A549 (cell line): ENCODE measurements at places on chromosomes 2 and 18.

DNA sequence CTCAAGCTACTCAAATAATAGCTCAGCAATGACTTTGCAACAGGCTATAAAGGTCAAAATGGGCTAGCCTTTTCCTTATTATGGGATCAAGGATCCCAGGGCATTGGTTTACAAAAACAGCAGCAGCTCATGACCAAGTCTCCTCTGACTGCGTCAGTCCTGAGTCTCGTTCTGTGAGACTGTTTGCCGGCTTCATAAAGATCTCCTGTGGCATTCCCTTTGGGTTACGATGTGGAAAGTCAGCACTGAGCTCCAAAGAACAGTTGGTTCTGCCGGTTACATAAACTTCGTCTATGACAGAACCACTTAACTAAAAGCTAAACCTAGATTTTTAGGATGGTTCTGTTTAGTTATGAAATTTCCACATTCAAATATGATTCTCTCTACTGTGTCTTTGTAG, 674.9 kb downstream of the ZEB2 start:
- no peak for DNase-seq

- no peak for DNase-seq
Observed at GRCh38 chr18:37414816-37415215, 150.8 kb downstream of the CELF4 start.

GRCh38 chr2:235709124-235709813, 215.4 kb downstream of the AGAP1 start:
- DNase-seq = peak; percentile 73

DNA sequence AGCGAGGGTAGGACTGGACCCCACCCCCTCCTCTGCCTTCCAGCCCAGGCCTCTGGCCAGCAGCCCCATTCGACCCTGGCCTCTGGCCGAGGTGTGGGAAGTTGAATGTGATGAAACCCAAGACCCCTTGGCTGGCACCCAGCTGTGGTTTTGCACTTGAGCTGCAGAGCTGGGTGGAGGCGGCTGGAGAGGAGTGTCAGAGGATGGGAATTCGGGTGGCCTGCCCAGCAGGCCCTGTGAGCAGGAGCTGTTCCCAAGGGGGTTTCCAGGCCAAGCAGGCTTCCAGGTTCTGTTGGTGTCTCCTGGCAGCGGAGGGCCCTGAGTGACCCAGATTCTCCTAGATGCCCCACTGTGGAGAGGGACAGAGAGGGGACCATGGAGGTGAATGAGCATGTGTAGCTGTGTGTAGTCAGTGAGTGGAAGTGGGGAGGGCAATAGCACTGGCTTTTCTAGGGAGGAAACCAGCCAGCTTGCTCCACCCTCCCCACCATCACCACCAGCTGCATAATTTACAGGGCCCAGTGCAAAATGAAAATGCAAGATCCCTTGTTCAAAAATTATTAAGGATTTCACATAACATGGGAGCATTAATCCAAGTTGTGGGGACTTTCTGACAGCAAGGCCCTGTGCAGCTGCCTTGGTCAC, 172.2 kb upstream of the HAAO start:
- no peak for DNase-seq

GRCh38 chr2:60447943-60448342, 105.5 kb downstream of the BCL11A start:
- no peak for DNase-seq

GRCh38 chr18:54267701-54268100, 1.6 kb upstream of the POLI start:
- no peak for DNase-seq

DNA sequence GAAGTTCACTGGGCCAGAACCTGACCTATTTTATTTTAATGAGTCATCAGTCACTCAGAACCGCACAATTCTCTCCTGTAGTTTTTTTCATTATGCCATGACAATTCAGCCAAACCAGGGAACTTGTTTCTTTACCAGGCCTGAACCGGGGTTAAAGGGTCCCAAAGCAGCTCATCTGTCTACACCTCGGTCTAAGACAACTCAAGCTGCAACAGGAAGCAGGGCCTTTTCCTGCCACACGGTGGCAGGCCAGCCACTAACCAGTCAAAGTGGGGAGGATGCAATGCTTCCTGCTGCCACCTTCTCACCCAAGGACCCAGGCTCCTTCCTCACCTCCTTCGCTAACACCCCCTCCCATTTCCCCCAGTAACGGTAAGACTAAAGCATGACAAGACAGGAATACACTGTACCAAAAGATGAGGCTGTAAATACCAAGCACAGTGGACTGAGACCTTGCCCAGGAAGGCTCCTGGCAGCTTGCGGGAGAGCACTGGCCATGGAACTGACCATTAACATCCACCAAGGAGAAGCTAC, 56.7 kb upstream of the ACKR3 start:
- DNase-seq = peak; percentile 47

DNA sequence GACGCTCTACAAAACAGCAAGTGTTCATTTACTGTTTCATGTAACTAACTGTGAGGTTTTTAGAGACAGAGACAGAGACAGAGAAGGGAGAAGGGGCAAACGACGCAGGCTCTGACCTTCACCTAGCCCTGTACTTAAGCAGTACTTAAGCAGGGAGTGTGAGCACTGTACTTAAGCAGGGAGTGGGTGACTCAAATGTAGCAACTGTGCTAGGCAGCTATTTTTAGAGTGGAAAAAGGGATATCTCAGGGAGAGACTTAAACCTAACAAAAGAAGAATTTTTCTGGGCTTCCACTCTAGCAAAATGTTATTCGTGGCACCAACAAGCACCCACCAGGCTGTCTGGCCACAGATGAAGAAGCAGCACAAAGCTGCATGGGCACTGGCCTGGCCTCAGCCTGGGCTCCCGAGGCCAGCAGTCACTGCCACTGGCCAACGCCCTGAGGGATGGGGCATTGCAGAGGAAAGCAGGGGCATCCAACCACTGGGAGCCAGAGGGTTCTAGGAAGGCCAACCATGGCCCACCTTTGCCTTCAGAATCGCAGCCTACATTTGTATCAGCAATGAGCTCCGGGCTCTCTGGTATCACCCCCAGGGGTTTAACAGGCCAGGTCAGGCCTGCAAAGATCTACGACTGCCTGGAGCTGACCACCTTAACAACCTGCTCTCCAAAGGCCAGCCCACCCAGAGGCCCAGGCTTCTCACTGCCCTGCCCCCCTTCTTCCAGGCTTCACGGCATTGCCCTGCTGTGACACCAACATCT, 154.3 kb downstream of the TTC32 start:
- DNase-seq = no peak

GRCh38 chr18:33733376-33733775, 155.4 kb downstream of the ASXL3 start:
- DNase-seq = no peak

DNA sequence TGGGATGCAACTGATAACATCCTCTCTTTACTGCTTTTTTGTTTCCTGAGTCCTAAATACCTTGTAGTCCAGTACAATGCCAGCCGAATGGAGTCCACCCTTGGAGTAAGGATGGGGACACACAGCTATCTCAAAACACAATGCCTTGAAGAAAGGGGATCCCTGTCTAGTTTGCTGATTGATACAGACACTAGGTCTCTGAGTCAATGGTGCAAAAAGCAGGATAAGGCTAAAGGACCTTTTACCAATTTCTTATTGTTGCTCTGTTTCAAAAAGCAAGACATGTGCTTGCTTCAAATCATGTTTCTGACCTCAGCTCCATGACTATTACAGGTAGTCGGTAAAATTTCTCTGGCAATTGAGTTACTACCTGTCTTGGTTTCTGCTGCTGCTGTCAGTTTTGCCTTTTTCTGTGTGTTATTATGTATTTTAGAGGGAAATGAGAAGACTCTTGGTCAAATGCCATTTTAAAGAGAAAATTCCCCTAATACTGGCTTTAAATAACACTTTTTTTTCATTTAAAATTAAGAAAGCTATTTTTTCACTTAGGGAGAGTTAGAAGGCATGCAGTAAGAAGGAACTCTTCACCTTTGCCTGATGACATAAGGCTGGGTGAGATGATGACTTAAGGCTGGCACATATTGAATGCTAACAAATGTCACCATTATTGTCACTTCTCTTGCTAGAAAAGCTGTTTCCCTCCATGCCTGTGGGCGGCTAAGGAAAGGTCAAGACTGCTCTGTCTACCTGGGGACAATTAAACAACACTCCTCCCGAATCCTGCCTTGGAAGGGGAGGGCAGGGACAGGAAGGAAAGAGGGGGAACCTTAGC, 4.9 kb upstream of the FIGLA start:
- no peak for DNase-seq

GRCh38 chr2:208320686-208321085, 54.6 kb downstream of the PIKFYVE start:
- no peak for DNase-seq

DNA sequence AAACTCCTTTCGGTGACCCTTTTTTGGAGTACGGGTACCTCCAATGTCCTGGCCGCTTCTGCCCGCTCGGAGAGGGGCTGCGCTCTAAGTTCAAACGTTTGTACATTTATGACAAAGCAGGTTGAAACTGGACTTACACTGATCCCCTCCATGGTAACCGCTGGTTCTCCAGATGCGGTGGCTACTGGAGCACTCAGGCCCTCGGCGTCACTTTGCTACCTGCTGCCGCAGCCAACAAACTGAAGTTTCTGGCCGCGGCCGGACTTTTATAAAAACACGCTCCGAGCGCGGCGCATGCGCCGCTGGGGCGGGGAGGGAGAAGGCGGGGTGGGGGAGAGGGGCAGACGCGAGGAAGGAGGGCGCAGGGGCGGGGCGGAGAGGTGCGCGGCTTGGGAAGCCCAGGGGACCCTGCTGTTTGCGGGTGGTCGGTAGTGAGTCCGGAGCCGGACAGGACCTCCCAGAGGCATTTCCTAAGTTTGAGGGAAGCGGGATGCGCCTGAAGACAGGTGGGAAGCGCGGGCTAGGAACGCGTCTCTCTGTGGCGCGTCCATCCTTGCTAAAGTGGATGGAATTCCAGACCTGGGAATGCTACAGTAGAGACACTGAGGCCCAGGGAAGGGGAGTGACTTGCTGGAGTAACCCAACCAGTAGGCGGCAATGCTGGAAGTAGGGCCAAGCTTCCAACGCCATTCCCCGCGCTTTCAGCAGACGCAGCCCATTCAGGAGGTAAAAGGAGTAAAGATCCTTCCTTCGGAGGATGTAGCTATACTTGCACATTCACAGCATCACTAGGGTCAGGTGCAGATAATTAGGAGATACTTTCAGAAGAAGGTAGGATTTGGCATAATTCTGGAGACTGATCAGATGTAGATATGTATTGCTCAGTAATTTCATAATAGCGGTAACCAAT, at the start of gene CXCR4:
Gene CXCR4 (minus strand): TSS at position 241 of the 910 bp plus-strand sequence. CDS start 89 bp downstream, at position 152.
- DNase-seq = peak; percentile 49

DNA sequence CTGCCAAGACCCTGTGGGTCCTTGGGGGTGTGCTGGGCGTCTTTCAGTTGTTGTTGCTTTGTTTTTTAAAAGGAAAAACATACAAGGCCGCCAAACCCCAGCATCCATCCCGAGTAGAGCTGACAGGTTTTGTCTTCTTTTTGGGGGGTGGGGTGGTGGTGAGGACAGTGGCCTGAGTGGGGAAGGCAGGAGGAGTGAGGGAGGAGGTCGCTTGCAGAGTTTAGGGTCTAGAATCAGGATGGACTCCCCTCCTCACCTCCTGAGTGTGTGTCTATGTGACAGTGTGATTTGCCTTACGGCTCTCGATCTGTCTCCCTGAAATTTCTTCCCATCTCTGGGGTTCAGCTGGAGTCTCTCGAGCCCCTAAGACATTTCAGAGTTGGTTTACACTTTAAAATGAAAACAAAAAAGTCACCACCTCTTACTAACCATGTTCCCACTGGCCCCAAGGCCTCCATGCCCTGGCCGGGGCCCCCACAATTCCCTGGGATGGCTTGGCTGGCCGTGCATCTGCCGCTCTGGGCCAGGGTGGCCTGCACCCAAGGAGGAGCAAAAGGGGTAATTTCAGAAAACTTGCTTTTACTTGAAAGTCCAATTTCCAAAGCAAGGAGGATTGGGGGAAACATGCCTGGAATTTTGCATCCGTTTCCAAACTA, 5.0 kb downstream of the SIX3 start:
- DNase-seq = no peak

DNA sequence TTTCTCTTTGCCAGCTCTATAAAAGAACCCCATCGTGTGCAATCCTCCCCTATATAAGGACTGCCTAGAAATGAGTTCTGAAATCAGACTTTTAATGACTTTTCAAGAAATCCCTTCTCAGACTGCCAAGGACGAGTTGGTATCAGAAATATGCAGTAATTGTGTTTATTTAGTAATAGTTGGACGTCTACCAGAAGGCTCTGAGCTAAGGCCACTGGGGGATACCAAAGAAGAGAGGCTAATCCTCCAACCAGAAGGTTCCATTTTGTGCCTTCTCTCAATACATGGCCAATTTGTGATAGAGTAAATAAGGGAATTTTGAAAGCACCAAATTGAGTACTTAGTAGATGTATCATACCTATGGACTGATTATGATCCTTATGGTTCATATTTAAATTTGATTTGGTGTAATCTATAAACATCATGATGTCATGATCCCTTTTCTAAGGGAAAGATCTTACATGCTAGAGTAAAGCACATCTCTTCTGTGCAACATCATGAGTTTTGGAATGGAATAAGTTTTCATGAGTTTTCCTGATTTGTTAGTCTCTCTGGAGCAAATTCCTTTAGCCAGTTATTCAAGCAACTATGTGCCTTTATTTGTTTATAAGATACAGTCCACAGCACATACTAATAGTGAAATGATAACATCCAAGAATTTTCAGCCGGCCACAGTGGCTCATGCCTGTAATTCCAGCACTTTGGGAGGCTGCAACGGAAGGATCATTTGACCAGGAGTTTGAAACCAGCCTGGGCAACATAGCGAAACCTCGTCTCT, 82.2 kb upstream of the LTBP1 start:
- peak; percentile 21 for DNase-seq

DNA sequence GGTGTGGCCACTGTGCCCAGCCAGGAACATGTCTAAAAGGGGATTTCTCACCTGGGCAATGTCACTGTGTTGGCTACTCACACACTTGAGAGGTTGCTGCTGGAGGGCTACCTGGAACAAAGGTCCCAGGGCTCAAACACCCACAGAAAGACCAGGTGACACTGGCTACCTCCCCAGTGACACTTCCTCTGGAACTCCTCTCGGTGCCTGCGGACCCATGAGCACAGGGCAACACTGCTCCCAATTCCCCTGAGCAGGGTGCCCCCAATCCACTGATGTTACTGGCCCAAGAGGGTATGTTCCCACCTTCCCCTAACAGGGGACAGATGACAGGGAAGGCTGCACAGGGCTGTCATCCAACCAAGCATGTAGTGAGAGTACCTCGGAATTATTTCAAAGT, 5.8 kb downstream of the NPPC start:
- DNase-seq = no peak

DNA sequence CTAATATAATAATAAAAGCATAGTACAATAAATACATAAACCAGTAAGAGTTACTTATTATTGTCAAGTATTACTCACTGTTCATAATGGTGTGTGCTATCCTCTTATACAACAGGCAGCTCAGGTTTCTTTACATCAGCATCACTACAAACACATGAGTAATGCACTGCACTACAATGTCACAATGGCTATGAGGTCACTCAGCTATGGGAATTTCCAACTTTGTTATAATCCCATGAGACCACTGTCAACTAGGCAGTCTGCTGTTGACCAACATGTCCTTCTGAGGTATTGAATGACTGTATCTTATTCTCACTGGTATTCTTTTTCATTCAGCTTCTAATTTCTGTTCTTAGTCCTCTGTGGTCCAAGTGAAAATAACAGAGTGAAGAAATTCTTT, 250.4 kb upstream of the DSEL start:
- peak; percentile 70 for DNase-seq

- peak; percentile 19 for DNase-seq
Observed at GRCh38 chr2:27212626-27213471, 781 bp upstream of the SLC5A6 start.

- DNase-seq = no peak
Observed at GRCh38 chr2:180394305-180394704, 387.2 kb upstream of the CWC22 start.

GRCh38 chr18:3248658-3249359, 1.2 kb downstream of the MYL12A start:
- peak; percentile 70 for DNase-seq

GRCh38 chr2:168175469-168175868, 71.9 kb downstream of the STK39 start:
- DNase-seq = no peak
